ENCODE measurements at places on chromosomes 4 and X.

DNA sequence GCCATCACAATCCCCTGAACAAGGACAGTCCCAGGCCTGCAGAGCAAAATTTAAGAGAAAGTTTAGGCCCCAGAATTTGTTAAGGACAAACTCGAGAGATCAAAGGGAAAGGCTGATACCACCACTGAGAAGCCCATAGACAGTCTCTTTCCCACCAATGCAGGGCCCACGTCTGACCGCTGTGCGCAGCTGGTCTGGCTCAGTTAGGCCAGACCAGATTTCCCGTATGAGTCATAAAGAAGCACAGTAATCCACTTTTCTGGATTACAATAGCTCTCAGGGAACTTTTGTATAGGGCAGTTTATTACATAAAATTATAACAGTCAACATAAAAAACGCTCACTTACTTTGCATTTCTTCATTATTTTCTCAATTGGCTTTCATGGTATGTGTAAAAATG is 259.5 kb downstream of the RCHY1 start:
- DNase-seq: no peak

GRCh38 chrX:115322375-115322774 is 32.9 kb downstream of the LUZP4 start:
- no peak for DNase-seq

DNA sequence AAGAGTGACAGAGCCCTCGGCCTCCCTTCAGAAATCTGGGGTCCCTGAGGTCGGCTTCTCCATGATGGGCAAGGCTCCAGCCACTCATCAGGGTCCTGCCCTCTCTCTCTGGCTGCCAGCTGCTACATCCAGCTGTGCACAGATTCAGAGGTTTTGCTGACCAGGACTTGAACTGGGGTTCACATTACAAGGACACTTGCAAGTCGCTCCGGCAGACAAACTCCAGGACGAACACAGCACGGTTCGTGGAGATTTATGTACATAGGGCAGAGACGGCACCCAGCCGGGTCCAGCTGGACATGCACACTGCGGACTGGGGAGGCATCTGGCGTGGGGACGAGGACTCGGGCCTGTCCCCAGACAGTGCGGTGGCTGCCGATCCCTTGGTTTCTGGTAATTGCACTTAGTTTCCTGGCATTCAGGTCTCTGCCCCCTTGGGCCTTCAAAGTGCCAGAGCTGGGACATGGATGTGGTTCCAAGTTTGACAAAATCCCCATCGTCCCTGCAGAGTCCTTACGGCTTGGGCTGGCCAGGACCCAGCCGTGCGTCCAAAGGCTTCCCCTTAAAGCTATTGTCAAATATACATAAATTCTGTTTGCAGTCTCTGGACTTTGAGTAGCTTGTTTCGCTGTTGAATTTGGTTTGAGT is 6.2 kb upstream of the C4orf50 start:
- DNase-seq: no peak

DNA sequence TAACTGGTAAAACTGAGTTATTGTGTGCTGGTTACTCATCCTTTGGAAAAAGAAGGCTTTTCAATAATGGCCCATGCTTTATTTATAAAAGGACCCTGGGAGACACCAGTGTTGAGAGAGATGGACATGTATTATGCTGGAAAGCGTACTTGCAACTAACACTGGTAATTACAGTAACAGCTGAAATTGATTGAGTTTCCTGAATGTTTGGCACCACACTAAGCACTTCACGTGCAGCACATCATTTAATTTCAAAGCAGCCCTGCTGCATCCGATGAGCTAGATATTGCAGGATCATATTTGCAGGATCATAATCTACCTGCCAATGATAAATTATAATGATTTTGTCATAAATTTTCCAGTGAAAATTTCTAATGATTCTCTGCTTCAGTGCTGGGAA is 81.5 kb downstream of the QRFPR start:
- DNase-seq: no peak
